ENCODE measurements at places on chromosomes 11 and 22.

DNA sequence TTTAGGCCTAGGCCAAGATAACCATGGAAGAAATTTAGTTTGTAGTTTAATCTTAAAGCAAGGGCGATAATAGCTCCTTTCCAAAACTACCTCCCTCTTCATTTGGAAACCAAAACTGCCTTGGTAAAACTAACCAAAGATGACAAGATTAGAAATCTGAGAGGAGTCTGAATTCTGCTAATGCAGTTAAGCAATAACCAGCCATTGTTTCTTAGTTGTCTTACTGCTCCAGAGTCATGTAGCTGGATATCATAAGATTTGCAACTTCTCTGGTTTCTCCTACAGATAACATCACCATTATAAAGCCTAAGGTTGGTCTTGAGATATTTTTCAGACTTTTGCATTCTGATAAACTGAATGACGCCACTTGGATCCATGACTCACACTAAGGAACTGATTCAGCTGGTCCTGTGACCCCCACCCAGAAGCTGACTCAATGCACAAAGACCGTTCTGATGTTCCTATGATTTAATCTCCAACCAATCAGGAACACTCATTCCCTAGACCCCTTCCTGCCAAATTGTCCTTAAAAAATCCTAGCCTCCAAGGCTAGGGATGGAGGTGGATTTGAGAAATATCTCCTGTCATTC is 200.8 kb downstream of the LUZP2 start:
- DNase-seq, result no peak

DNA sequence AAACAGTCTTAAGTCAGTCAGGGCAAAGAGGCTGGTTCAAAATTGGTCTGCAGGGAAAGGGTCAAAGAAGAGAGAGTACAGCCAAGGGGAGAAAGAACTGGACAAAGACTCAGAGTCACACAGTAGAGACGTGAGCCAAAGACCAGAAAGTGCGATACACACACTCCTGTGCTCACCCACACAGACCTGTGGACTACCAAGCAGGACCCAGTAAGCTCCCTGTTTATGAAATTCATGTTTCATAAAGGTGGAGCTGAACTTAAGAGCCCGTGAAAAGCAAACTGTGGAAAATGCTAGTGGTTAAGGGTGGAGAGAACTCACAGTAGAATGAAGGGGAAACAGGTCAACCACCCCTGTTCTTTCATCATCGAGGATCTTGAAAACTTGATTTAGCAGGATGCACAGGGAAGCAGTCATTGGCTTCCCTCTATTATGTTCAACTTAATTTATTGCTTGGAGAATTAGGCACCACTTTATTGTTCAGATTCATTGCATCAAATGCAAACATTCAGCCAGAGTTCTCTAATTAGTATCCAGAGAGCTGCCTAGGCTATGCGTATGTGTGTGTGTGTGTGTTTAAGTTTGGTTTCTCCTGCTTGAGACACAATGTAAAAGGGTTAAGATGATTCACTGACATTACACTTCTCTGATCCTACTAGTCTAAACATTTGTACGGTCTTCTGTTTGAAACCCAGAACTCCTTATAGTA is 160.9 kb upstream of the MTMR2 start:
- no peak for DNase-seq

DNA sequence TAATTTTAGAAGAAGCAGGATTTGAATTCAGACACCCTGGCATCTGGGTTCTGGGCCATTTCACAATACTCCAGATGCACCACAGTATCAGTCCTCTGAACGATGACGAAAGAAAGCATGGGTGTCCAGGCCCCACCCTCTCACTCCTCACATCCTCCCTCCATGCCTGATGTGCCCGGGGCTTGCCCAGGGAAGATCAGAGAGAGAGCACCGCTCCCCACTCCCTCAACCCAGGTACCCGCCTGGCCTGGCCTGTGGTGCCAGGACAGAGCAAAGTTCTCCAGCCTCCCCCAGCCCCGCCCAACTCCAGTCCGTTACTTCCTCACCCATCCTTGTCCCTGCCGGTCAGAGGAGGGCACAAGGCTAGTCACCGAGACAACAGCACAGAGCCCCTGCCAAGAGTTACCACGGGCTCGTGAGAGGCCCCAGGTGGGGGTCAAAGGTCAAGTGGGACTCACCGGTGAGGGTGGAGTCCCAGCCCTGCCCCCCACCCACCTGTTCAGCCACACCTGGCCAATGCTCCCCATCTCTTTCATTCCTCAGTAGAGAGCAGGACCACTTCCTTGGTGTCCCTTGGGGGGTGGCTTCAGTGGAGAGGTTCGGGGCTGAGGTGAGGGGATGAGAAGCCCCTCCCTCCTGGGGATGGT is 8.1 kb downstream of the BCL9L start:
- DNase-seq, result no peak

DNA sequence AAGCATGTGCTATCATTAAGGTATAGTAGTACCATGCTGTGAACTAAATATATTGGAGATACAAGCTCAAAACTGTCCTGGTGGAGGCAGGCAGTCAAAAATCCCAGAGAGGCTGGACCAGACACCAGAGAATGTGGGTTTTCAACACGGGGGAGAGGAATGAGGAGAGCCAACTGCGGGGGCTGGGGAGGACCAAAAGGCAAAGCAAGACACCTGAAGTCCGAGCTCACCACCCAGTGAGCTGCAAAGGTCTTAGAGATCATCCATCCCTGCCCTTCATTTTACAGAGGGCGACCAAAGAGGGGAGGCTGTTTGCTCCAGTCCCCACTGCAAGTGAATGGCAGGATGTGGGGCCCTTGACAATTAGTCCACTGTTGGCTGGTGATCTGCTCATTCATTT is 10.0 kb downstream of the RIBC2 start:
- DNase-seq, result no peak

DNA sequence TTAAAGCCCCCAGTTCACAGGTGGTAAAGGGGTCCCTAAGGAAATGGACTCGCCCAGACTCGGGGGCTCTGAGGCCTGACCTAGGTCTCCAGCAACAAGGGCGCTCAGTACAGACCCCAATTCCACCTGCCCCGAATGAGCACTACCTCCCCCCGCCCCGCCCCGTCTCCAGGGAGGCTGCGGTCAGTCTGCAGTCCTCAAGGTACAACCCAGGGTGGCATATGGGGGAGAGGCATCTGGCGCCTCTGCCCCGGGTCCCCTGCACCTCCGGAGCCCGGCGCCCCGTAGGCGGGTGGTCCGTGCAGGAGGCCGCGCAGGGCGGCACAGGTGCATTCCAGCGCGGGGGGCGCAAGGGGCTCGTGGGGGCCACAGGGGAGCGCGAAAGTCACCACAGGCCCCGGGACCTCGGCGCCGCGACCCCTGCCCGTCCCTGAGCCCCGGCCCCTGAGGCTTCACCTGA is 361 bp downstream of the CTSD start:
- DNase-seq, result no peak

DNA sequence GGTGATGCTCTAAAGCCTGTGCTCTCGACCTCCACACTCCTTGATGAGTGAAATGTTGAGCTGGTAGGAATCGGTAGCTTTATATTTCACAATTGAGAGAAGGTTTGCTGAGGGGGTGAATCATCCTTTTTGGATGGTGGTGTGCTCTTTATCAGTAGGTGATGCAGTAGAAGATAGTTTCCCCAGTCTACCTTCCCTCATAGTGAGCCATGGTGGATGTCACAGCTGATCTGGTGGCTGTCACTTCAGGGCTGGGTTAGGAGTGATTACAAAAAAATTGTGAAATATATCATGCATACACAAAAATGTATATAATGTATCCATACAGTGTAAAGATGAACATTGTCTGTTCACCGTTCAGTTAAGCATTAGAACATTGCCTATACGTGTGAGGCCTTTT is 105.3 kb downstream of the GRAMD1B start:
- DNase-seq, result no peak

DNA sequence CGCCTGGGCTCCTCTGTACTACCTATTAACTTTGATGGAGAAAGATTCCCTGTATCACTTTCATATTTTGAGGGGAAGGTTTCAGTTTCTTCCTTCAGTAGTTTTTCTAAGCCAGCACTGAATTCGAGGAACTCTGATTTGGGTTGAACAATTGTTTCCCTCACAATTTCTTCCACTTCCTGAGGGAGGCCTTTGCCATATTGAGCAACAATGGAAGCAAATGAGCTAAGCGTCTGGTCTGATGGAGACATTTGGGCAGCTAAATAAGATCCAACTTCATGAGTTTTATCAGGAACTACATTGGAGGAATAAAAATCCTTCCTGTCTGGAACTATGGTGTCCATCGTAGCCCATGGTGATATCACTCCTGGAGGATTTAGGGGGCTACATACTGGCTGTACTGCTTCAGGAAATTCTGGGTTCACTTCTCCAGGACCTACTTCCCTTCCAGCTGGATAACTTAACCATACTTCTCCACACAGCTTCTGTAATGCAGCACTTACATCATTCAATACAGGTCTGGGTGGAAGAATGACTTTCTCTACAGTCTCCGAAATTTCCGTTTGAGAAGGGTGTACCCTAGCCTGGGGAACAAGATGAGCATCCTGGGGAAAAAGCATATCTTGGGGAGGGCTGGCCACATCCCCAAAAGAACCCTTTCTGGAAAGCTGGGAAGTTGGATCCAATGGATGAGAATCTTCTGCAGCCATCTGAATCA is 38.9 kb upstream of the CCDC89 start:
- DNase-seq, result no peak

- DNase-seq, result no peak
These were observed 2.1 kb downstream of the SYT9 start for GRCh38 chr11:7253800-7254199.

GRCh38 chr11:33869481-33870422 is 22.1 kb downstream of the LMO2 start:
- DNase-seq, result no peak

- DNase-seq, result no peak
These were observed 23.8 kb downstream of the OPCML start for GRCh38 chr11:133508468-133508867.

DNA sequence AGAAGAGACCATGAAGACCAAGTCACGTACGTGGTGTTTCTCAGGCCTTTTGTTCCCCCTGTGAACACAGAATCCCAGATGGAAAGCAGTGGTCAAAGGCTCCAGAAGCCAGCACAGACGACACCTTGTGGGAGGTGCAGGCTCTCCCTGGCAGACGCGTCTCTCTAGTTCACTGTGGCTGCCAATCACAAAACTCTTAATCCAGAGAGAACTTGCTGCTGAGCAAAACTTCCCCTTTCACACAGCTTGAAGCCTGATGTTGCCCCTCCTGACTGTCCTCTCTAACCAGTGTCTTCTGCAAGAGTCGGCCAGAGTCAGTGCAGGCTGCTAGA is 67.1 kb downstream of the PIWIL3 start:
- no peak for DNase-seq

GRCh38 chr22:43824724-43825420 is 12.8 kb upstream of the EFCAB6 start:
- DNase-seq, result no peak

GRCh38 chr11:84526250-84526649 is 1100.9 kb downstream of the DLG2 start:
- no peak for DNase-seq

GRCh38 chr22:27918341-27919221 is 475 bp downstream of the PITPNB start:
- DNase-seq, result peak; percentile 14

- no peak for DNase-seq
These were observed 155.7 kb downstream of the GRIK4 start for GRCh38 chr11:120667281-120667680.

- no peak for DNase-seq
These were observed 24.2 kb downstream of the RTN3 start for GRCh38 chr11:63705526-63705925.

DNA sequence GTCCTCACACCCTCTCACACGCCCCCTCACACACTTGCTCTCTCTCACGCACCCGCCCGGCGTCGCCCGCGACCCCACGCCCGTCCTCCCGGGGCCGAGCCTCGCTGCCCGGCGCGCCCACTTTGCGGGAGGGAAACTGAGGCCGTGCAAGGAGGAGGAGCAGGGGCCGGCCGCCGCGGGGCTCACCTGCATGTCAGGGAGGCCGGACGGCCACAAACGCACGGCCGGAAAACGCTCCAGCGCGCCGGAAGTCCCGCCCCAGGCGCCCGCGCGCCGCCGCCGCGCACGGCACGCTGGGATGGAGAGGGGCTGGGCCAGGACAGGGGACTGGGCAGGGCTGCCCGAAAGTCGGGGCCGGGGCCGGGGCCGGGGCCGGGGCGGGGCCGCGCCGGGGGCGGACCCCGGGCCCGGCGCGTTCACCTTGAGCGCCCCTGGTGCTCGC is at the start of gene CHID1:
TSS of gene CHID1 (minus strand) at position 222 of the 442 bp plus-strand sequence. CDS start 5,994 bp downstream, outside the sequence.
- peak; percentile 65 for DNase-seq

GRCh38 chr11:77966338-77966737 is 28.1 kb downstream of the INTS4 start:
- no peak for DNase-seq

DNA sequence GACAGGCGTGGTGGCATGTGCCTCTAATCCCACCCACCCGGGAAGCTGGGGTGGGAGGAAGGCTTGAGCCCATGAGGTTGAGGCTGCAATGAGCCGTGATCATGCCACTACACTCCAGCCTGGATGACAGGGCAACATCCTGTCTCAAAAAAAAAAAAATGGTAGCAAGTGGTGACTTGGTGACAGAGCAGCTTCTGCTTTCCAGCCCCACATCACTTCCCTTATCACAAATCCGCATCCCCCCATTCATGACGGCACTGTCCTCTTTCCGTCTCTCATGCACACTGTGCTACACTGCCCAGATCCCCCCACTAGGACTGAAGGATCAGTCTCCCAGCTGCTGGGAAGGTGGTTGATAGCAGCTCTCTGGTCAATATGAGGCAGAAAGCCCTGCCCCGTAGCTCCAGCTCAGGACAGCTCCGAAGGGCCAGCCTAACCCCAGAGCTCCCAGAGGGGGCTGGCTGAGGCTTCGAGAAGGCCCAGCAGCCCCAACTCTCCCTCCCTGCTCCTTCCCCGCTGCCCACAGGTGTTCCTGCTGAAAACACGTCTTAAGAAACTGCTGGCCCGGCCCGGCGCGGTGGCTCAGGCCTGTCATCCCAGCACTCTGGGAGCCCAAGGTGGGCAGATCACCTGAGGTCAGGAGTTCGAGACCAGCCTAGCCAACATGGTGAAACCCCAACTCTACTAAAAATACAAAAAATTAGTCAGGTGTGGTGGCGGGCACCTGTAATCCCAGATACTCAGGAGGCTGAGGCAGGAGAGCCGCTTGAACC is 15.9 kb downstream of the PGA5 start:
- DNase-seq, result no peak

- no peak for DNase-seq
These were observed 65.2 kb downstream of the NFAM1 start for GRCh38 chr22:42366806-42367581.

DNA sequence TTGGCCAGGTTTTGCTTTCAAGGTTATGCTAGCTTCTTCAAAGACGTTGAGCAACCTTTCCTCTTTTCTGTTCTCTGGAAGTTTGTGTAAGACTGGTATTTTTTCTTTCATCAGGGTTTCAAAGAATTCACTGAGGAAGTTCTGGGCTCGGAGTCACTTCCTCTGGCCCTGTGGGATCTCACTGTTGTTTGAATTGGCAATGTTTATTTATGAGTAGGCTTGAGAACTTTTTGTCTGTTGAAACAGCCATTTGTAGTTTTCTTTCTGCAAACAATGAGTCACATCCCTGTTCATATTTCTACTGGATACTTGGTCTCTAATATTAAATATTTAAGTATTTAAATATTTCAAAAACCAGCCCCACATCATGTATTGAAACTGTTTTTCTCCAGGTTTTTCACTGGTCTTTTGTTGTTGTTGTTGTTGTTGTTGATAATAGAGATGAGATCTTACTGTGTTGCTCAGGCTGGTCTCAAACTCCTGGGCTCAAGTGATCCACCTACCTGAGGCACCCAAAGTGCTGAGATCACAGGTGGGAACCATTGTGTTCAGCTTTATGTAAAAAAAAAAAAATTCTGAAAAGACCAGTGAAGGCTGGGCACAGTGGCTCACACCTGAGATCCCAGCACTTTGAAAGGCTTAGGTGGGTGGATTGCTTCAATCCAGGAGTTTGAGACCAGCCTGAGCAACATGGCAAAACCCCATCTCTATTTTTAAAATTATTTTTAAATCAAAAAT is 26.9 kb downstream of the SUSD2 start:
- no peak for DNase-seq

Data from stimulated activated CD8-positive, alpha-beta memory T cell treated with anti-CD3 and anti-CD28 coated beads, Interleukin-7, amount 100 ng/mL, for 1 hour (primary cell).